ENCODE measurements at places on chromosomes 1 and 21.

GRCh38 chr1:185365951-185366350 lies 48.9 kb upstream of the IVNS1ABP start:
- no peak for DNase-seq

GRCh38 chr1:42221952-42222606 lies 57.5 kb upstream of the GUCA2A start:
- DNase-seq, result no peak

DNA sequence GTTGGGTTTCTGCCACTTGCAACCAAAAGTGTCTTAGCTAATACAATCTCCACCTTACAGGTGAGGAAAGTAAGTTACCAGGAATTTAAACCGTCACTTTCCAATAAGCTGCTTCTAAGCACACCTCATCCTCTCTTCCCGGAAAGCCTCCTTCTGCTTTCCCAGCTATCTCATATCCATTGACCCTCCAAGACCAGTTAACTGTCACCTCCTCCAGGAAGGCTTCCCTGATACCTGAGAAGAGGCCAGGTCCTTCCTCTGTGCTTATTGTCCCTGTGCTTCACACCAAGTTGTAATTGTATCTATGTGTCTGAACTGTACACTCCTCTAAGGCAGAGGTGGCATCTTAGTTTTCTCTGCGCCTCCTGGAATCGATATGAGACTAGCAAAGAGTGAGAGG lies 11.2 kb upstream of the MATN1 start:
- DNase-seq, result no peak

DNA sequence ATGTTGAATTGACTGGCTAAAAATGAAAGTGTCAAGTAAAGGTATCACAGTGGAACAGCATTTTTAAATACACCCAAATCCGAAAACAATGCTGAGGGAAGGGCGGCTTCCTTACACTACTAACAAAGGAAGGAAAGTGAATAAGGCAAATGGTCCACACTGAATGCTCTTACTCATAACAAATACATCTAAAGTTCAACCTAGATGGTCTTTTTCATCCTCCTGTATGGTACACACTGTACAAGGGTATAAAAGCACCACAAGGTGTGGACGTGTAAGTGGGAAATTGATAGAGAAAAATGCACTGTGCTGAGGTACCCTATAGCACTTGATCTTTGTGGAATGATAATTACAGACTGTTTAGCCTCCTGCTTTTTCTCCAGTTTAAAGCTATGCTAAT lies 7.1 kb upstream of the PALMD start:
- no peak for DNase-seq

DNA sequence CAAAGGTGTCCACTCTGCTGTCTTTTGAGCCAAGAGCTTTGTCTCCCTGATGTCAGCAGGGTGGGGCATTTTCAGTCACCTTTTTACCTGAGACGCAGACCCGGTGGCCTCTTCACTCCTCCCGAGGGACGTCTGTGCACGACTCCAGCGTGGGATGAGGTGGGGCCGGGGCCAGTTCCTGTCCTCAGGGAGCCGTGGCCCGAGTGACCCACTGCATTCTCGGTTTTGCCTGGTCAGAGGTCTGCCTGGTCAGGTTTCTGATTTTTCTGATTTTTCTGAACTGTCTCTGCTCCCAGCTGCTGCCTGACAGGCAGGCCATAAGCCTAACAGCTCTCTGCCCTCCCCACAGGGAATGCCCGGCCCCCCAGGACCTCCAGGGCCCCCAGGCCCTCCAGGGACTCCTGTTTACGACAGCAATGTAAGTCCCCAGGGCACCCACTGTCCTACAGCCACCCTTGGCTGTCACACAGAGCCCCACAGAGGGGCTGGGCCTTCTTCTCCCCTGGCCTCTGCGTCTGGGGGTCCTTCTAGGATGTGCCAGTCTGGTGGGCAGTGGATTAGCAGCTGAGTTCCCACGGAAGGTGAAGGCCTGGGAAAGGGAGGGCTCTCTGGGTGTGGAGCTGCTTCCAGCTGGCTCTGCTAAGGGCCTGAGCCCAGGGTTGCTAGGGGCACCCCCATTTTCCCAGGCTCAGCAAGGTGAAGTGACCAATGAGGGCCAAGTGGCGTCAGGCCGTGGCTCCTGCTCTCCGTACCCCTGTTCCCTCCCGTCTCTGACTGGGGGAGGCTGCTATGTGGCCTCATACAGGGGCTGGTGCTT lies 45.9 kb downstream of the SLC19A1 start:
- DNase-seq, result no peak

DNA sequence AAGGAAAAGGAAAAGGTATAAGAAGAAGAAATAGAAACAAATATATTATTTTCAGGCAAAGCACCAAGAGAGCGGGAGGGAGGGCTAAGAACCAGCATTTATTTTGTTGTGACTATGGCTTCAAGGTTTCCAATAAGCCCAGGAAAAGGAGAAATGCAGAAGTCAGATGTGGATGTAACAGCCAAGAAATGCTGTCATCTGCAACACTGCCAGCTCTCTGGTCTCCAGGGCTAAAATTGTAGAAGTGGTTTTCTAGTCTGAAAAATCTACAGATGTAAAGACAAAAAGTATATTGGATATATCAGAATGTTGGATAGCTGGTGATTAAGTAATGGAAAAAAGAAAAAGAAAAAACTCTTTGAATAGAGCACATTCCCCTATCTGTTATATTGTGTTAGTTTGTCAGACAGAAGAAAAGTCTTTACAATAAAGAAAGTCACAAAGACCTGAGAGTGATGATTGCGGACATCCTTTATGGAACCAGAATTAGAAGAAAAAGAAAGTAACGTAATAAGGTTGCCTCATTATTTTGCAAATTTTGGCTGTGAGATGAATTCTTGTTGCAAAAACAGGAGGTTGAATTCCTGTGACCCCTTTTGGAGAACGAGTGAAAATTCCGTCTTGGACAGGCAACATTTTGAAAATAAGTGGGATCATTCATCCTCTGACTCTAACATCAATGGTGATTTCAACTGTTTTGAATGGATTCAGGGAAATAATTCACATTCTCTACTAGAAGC lies 938.1 kb downstream of the TTLL7 start:
- no peak for DNase-seq

- DNase-seq, result no peak
Measured at GRCh38 chr1:154568157-154568815, 708 bp downstream of the CHRNB2 start.

DNA sequence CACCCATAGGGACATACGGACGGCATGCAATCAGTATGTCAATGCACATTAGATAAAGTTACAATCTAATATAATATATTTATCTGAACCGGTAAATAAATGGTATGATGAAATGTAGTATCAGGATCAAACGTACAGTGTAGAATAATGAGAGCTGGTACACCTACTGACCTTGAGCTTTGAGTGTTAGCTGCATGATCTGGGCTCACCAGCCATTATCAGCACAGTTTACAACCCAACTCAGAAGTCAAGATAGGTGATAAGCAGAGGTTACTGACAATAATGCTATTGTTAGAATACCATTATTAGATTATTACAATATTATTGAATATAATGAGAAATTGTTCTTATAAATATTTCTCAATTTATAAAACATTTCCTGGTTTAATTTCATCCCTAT lies 103.0 kb upstream of the ESRRG start:
- no peak for DNase-seq

DNA sequence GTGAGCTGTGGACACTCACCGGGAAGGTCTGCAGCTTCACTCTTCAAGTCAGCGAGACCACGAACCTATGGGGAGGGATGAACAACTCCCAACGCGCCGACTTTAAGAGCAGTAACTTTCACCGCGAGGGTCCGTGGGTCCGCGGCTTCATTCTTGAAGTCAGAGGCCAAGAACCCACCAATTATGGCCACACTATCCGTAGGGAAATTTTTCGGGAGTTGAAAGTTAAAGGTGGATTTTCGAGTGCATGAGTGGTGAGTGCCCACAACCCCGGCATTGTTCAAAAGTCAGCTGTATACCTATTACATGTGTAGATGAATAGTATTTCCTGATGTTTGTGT lies 19.7 kb downstream of the EXOC8 start:
- no peak for DNase-seq

- DNase-seq, result no peak
Measured at GRCh38 chr1:238152119-238152518, 261.4 kb upstream of the ZP4 start.

GRCh38 chr1:28887835-28888682 lies 26.3 kb upstream of the EPB41 start:
- no peak for DNase-seq

DNA sequence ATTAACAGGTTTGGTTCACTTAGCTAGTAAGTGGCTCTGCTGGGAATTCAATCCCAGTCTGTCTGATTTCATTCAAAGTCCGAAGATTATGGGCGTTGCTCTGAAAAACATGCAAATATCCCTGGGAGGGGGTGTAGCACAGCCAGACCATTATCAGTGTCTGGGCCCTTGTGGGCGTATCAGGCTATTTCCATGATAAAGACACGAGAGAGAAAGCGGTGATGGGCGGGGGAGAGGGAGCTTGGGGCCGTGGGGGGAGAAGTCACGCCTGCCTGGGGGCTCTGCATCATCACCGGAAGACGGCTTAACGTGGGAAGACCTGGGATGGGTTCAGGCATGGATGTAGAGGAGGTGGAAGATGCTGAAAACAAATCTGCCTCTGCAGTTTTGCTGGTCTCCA lies 25.8 kb downstream of the IL6R start:
- DNase-seq, result no peak

GRCh38 chr1:149849947-149850360 lies 49.4 kb upstream of the BOLA1 start:
- no peak for DNase-seq
